ENCODE measurements at places on chromosomes 6 and 20. TPM values are rescaled to one million over a fixed set of nuclear protein-coding genes. Genes with fewer than 3 reads are reported as not detected.

The DYNLT2 gene
- total RNA-seq = 1.2 TPM

- H3K36me3 ChIP-seq = no peaks in the 10 kb centered on the region
- H3K27ac ChIP-seq = no peak overlapping the region
- no peaks in the 10 kb centered on the region for H3K27me3 ChIP-seq
- no peak for DNase-seq
Measured at GRCh38 chr6:68741501-68742386, 106.7 kb downstream of the ADGRB3 start.

DNA sequence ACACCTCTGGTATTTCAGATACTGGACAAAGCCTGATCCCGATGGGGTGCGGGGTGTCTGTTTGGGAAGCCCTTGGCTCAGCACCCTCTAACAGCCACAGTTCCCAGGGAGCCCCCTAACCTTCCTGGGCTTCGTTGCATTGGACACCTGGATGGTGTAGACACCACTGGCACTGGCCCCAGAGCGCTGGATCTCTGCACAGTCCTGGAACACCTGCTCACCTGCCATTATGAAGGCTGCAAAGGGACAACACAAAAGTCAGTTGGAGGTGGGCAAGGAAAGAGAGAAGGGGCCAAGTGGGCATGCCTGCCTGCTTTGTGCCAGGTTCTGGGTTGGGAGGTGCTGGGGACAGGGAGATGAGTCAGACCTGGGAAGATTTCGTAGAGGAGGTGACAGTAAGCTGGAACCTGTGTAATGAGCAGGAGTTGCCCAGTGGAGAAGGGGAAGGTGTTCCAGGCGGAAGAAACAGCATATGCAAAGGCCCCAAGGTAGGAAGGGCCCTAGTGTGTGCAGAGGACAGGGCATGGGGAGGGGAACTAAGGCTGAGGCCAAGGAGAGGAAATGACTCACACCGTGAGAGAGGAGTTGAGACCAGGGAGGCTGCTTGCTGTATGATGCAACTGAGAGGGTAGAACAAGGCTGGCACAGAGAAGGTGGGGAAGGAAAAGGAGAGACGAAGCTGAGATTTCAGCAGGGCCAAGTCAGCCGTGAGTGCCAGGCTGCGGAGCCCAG, 34.9 kb downstream of the ANGPT4 start:
- peaks cover 8% of the 10 kb centered on the region for H3K27me3 ChIP-seq
- H3K36me3 ChIP-seq = no peaks in the 10 kb centered on the region
- no peak overlapping the region for H3K4me3 ChIP-seq
- no peaks in the 10 kb centered on the region for H3K4me1 ChIP-seq

DNA sequence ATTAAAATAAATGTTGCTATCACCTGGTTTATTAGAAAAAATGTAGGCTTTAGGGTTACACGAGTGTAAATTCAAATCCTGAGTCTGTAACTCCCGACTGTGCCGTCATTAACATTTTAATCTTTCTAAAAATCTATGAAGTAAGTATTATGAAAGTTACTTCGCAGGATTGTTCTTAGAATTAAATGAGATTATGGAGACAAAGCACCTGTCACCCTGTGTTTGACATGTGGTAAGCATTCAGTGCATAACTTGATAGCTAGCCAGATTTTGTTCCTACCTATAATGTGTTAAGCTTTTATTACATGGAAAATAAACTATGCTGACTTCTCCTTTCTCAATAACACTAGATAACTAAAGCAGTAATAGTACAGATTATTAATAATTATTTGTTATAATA, 429.7 kb upstream of the MMS22L start:
- no peaks in the 10 kb centered on the region for H3K36me3 ChIP-seq
- no peak for DNase-seq
- H3K27ac ChIP-seq = no peak overlapping the region
- no peak overlapping the region for H3K4me3 ChIP-seq
- H3K27me3 ChIP-seq = no peaks in the 10 kb centered on the region

DNA sequence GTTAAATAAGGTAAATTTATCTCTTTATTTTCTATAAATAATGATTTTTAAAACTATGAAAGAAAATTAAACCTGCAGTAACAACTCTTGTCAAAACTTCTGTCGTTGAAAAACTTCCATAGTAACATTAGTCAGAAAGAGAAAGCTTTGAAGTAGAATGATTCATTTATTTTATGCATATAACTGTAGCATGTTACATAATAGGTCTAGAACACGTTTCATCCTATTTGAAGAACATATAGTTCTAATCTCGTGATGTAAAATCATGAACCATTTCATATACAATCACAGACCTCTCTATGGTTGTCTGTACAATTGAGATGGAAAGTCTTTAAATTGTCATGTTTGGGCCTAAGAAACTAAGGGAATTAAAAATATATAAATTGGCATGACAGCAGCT, 61.3 kb upstream of the MYLIP start:
- no peaks in the 10 kb centered on the region for H3K27me3 ChIP-seq
- no peak for DNase-seq
- H3K4me3 ChIP-seq = no peak overlapping the region
- no peaks in the 10 kb centered on the region for H3K4me1 ChIP-seq

DNA sequence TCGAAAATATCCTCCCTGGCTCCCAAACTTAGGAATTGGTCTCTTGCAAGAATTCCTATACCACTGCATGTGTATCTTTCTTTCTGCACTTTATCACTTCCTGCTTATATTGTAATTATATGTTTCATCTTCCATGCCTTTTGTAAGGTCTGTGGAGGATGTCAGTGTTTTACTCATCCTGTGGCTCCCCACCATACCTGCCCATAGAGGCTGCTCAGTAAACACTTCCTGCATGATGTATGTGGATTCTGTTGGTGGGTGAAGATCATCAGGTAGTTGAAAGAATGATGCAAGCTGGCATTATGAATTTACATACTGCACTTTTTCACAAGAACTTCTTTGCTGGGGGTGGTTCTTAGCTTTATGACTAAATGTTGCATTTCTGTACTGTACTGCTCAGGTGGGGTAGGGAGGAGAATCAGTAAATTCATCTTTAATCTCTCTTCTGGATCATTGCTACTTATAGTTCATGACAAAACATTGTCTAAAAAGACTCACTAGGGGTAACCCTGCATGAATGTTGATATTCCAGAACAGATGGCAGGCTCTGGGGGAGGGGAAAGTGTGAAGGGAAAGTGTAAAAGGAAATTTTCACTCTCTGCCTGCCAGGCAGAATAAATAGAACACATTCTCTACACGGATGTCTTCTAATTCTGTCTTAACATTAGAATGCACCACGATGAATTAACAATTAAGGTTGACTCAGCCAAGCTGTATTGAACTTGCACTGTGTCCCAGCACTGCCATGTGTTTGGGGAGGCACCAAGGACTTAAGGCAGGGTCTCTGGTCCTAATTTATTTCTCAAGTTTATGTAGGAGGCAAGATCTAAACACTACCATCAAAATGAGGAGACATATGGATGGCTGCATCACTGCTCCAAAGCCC, 36.0 kb upstream of the KLHL31 start:
- DNase-seq = no peak
- H3K36me3 ChIP-seq = no peaks in the 10 kb centered on the region
- H3K4me1 ChIP-seq = no peaks in the 10 kb centered on the region
- no peak overlapping the region for H3K4me3 ChIP-seq
- peaks cover 6% of the 10 kb centered on the region for H3K27me3 ChIP-seq

DNA sequence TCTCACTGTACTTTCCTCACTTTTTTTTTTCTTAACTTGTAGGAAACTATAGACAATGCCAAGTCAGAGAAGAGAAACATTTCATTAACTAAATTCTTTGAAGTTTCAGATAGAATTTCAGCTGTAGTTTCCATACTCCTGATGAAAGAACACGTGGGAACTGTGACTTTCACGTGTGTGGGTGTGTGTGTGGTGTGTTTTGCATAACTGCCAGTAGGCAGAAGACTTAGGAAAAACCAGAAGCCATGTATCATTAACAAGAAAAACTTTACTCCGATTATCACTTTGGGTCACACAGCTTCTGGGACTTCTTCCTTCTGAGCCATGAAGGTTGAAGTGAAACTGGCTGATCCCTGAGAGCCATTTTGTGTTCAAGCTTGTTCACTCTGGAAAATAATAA, 483.3 kb downstream of the TFAP2B start:
- no peaks in the 10 kb centered on the region for H3K27me3 ChIP-seq
- H3K4me1 ChIP-seq = no peaks in the 10 kb centered on the region
- no peaks in the 10 kb centered on the region for H3K36me3 ChIP-seq
- no peak for DNase-seq
- no peak overlapping the region for H3K4me3 ChIP-seq
- no peak overlapping the region for H3K27ac ChIP-seq

DNA sequence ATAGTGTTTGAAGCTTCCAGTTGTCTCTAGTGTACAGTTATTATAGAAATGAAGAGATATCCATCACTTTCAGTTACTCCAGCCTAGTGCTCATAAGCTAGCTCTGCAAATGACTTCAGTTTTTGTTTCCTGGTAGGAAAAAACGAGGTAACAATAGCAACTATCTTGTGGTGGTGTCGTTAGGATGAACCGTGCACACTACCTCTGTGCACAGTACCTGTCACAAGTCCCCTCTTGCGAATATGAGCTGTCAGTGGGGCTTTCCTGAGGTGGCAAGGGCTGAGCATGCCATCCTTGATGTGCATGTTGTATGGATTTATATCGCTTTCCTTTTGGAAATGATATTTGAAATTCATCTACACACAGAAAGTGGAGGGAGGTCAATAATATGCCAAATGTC, 151.8 kb downstream of the ARID1B start:
- H3K27me3 ChIP-seq = no peaks in the 10 kb centered on the region
- no peak overlapping the region for H3K27ac ChIP-seq
- no peak overlapping the region for H3K4me3 ChIP-seq

DNA sequence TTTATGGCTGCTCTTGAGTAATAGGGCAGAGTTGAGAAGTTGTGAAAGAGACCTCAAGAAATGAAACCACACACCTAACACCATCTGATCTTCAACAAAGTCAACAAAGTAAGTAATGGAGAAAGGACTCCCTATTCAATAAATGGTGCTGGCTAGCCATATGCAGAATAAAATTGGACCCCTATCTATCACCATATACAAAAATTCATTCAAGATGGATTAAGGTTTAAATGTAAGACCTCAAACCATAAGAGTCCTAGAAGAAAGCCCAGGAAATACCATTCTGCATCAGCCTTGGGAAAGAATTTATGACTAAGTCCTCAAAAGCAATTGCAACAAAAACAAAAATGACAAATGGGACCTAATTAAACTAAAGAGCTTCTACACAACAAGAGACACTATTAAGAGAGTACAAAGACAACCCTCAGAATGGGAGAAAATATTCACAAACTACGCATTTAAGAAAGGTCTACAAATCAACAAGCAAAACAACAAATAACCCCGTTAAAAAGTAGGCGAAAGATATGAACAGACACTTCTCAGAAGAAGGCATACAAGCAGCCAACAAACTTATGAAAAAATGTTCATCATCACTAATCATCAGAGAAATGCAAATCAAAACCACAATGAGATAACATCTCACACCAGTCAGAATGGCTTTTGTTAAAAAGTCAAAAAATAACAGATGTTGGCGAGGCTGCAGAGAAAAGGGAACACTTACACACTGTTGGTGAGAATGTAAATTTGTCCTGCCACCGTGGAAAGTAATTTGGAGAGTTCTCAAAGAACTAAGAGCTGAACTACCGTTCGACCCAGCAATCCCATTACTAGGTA, 4.0 kb downstream of the MAP3K5 start:
- H3K4me3 ChIP-seq = peak overlapping the region; percentile 3
- peak overlapping the region; percentile 63 for H3K27ac ChIP-seq
- H3K4me1 ChIP-seq = peaks cover 51% of the 10 kb centered on the region
- H3K36me3 ChIP-seq = no peaks in the 10 kb centered on the region
- no peak for DNase-seq
- H3K27me3 ChIP-seq = no peaks in the 10 kb centered on the region

DNA sequence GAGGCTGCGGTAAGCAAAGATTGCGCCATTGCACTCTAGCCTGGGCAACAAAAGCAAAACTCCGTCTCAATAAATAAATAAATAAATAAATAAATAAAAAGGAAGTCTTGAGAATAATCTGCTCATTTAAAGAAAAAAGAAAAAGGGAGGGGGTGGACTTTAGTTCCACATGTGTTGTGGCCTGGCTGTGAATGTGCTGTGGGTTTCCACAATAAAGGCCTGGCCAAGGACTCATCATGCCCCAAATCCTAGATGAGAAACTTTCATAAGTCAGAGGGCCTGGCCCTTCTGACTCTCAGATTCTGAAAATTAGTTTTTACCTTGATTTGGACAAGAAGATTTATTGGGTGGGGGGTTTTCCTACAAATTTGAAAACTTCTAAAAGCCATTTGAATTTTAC, 48.4 kb downstream of the RIOK1 start:
- no peak overlapping the region for H3K27ac ChIP-seq
- no peak overlapping the region for H3K4me3 ChIP-seq
- no peaks in the 10 kb centered on the region for H3K4me1 ChIP-seq
- H3K27me3 ChIP-seq = no peaks in the 10 kb centered on the region
- H3K36me3 ChIP-seq = no peaks in the 10 kb centered on the region

DNA sequence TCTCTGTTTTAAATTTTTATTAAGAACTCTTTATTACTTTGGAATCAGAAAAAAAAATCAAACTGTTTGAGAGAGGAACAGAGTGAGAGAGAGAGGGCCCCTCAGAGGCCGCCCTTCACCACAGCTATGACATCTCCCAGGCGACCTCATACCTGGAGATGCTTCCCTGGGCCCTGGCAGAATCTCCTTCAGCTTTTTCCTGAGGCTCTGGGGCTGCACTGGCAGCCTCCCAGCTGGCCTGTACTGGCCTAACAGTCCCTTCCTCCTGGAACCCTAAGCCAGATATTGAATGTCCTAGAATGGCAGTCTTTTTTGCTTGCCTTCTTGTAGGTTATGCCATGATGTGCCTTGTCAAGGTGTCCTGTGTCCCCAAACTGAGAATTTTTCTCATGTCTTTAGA, 13.7 kb downstream of the ABHD12 start:
- no peaks in the 10 kb centered on the region for H3K4me1 ChIP-seq
- DNase-seq = no peak
- no peak overlapping the region for H3K4me3 ChIP-seq

DNA sequence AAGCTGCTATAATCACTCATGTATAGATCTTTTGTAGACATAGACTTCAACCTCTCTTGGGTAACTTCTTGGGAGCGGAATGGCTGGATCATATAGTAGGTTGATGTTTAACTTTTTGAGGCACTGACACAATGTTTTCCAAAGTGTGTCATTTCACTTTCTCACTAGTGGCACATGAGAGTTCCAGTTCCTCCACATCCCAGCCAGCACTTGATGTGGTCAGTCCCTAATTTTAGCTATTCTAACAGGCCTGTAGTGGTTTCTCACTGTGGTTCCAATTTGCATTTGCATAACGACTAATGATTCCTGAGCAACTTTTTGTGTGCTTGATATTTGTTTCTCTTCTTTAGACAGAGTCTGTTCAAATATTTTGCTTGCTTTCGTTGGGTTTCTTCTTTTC, 221.3 kb downstream of the DLL1 start:
- DNase-seq = no peak
- H3K4me3 ChIP-seq = no peak overlapping the region
- no peaks in the 10 kb centered on the region for H3K27me3 ChIP-seq
- no peaks in the 10 kb centered on the region for H3K36me3 ChIP-seq
- H3K27ac ChIP-seq = no peak overlapping the region
- no peaks in the 10 kb centered on the region for H3K4me1 ChIP-seq

- H3K36me3 ChIP-seq = no peaks in the 10 kb centered on the region
- no peak overlapping the region for H3K4me3 ChIP-seq
- H3K27me3 ChIP-seq = no peaks in the 10 kb centered on the region
- H3K27ac ChIP-seq = no peak overlapping the region
- H3K4me1 ChIP-seq = no peaks in the 10 kb centered on the region
Measured at GRCh38 chr6:4369616-4370015, 234.2 kb upstream of the ECI2 start.

- no peak overlapping the region for H3K27ac ChIP-seq
- no peak for DNase-seq
- no peaks in the 10 kb centered on the region for H3K27me3 ChIP-seq
- no peak overlapping the region for H3K4me3 ChIP-seq
- no peaks in the 10 kb centered on the region for H3K4me1 ChIP-seq
Measured at GRCh38 chr6:168280899-168281245, 38.7 kb downstream of the DACT2 start.
